Cardiac ventricle fibroblast (primary cell): ENCODE measurements at places on chromosomes 6 and 20. TPM values are rescaled to one million over a fixed set of nuclear protein-coding genes. Genes with fewer than 3 reads are reported as not detected.

Gene TMEM217
- 0.20 TPM in 1 of 2 replicates, not detected in the other for total RNA-seq

Gene RRAGD
- 0.20 and 0.75 TPM in 2 replicates for total RNA-seq

Gene TRIM15
- total RNA-seq: not detected in 2 replicates

Gene BMP5
- total RNA-seq: not detected in 2 replicates

Gene LINC00237
- not detected in 2 replicates for total RNA-seq

Gene SH3BGRL2
- 1.8 and 2.5 TPM in 2 replicates for total RNA-seq

Gene SLC4A11
- total RNA-seq: 0.94 and 1.5 TPM in 2 replicates

Gene PCMTD2
- 26.1 and 48.2 TPM in 2 replicates for total RNA-seq

Gene PRND
- total RNA-seq: 0.06 and 0.15 TPM in 2 replicates

Gene TNFRSF21
- 118 and 121 TPM in 2 replicates for total RNA-seq

Gene ADGRF1
- total RNA-seq: not detected in 2 replicates

Gene C4B
- total RNA-seq: 25.2 and 46.6 TPM in 2 replicates

Gene ACAT2
- 10.8 and 17.5 TPM in 2 replicates for total RNA-seq
